ENCODE measurements at places on chromosomes 2 and 18.

GRCh38 chr18:31246460-31246859 lies 71.5 kb upstream of the DSG1 start:
- no peak for DNase-seq

GRCh38 chr18:74264303-74265020 lies 27.3 kb downstream of the CYB5A start:
- DNase-seq: no peak

DNA sequence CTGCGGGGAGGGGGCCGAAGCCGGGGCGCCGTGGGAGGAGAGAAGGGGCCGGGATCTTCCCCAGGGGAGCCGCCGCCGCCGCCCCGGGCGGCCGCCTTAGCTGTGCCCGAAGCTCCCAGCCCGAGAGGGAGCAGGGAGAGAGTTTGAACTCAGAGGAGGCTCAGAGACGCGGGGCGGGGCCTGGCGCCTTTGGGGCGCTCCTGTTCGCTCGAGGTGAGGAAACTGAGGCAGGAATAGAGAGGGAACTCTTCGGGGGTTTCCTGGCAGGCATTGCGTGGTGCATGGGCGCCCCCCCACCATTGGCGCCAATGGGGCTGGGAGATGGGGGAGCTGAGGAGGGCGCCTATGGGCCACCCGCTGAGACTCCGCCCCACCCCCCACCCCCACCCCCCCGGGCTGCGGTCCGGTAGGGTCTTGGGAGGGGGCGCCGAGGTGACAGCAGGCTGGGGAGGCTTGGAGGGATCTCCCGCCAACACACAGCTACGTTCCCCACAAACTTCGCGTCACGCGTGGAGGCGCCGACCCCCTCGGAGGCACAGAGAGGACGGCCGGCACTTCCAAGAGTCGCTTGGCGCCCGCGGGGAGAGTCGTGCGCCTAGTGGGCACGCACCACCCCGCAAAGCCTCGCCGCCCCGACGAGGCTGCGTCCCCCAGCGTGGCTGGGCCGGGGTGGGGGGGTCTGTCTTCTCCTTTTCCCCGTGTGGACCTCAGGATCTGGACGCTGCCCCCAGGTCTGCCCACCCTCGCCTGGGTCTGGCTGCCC lies 680 bp downstream of the CTDSP1 start:
- no peak for DNase-seq

- DNase-seq: no peak
Observed at GRCh38 chr2:59032499-59032898, 791.4 kb upstream of the FANCL start.

DNA sequence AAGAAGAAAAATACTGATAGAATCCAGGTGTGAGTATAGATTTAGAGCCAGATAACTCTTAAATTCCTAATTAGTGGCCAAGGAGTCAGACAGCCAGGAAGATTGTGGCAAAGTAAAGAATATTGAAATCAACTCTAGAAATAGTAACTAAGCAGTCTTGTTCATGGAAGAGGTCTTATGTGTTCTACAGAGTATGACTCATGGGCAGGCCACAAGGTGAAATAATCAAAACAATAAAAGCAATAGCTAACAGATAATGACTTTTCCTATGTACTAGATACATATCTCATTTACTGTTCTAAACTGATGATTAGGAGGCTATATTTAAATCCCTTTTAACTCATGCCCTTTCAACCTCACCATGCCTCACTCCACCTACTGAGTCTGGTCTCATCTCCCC lies 227.4 kb upstream of the COL3A1 start:
- DNase-seq: no peak

DNA sequence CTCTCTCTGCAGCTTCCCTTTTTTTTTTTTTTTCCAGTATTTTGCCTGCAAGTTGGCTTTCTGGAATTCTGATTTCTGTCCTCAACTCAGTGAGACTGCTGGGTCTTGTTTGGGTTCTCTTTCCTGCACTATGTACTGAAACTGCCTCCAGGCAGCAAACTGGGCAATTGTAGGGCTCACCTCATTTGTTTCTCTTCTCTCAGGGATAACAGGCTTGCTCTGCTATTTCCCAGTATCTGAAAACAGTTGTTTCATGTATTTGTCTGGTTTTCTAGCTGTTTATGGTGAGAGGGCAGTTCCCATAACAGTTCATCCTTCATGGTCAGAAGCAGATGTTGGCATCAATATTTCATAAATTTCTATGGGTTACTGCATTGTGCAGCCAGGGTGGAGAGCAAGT lies 206.0 kb downstream of the CYRIA start:
- no peak for DNase-seq

GRCh38 chr2:69556008-69556407 lies 87.5 kb downstream of the AAK1 start:
- DNase-seq: no peak

DNA sequence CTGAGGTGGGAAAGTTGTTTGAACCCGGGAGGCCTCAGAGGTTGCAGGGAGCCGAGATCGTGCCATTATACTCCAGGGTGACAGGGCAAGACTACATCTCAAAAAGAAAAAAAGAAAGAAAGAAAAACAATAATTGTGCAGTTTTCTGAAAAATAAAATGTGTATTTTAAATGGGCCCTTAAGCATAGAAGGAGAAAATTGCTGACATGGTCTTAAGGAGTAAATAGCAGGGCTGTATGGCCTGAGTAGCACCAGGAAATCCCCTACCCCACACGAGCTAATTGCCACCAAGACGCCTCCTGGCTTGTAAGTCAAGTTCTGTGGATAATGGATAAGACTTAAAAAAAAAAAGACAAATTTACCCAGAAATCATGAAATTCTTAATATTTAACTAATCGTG lies 271.4 kb upstream of the NCKAP5 start:
- no peak for DNase-seq

DNA sequence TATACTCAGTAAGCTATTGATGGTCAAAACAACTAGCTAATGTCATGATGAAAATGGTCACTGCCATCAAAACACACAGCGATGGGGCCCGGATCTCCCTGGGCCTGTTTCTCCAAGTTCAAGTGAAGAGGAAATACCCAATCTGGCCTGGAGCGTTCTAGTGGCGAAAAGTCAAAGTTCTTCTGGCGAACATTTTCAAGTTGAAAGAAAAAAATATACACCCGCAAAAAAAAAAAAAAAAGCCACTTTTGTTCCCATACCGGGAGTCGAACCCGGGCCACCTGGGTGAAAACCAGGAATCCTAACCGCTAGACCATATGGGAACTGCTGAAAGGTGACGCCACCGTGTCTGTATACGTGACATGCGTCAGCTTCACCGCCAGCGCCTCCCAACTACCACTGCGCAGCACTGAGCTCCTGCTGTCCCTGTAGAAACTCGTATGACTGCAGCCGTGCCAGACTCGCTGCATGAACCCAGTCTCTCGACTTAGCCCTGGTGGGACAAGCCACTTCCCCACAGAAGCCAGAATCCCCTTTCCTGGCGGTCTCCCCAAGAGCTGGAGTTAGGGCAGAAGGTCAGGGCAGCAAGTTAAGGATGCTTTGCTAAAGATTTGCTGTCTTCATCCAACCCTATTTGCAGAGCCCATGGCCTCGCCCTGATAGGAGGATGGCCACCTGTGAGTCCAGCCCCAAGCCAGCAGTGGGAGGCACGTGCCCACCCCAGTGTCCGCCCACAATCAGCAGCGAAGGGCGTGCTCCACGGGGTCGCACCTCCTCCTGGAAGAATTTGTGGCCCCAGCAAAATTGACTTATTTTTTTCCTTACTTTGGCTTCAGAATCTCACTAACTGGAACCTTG lies 5.6 kb upstream of the IMP4 start:
- DNase-seq: peak; percentile 27

Data from stimulated activated CD4-positive, alpha-beta T cell treated with anti-CD3 and anti-CD28 coated beads, TNF-alpha, amount 100 ng/mL, for 4 hours (primary cell).